ENCODE measurements at places on chromosomes 5 and 9. TPM values are rescaled to one million over a fixed set of nuclear protein-coding genes. Genes with fewer than 3 reads are reported as not detected.

GRCh38 chr9:31519424-31519823 is 865.0 kb upstream of the ACO1 start:
- H3K36me3 ChIP-seq = no peaks in the 10 kb centered on the region
- DNase-seq = no peak

GRCh38 chr9:75454891-75455290 is 366.6 kb downstream of the OSTF1 start:
- no peaks in the 10 kb centered on the region for H3K36me3 ChIP-seq
- no peaks in the 10 kb centered on the region for H3K27me3 ChIP-seq

GRCh38 chr9:134407121-134407779 is 81.0 kb downstream of the RXRA start:
- peak overlapping the region; percentile 96 for H3K27ac ChIP-seq
- peaks cover 29% of the 10 kb centered on the region for H3K36me3 ChIP-seq
- H3K4me1 ChIP-seq = peaks cover 51% of the 10 kb centered on the region
- peak overlapping the region; percentile 14 for H3K4me3 ChIP-seq

GRCh38 chr5:38291355-38291754 is 33.0 kb downstream of the EGFLAM start:
- H3K27me3 ChIP-seq = no peaks in the 10 kb centered on the region
- H3K4me3 ChIP-seq = no peak overlapping the region
- no peak for DNase-seq
- H3K36me3 ChIP-seq = no peaks in the 10 kb centered on the region
- H3K4me1 ChIP-seq = peaks cover 12% of the 10 kb centered on the region

GRCh38 chr5:1767524-1768282 is 31.9 kb downstream of the MRPL36 start:
- DNase-seq = no peak
- H3K27ac ChIP-seq = no peak overlapping the region
- no peak overlapping the region for H3K4me3 ChIP-seq
- no peaks in the 10 kb centered on the region for H3K36me3 ChIP-seq
- H3K27me3 ChIP-seq = peaks cover 84% of the 10 kb centered on the region
- peaks cover 19% of the 10 kb centered on the region for H3K4me1 ChIP-seq

DNA sequence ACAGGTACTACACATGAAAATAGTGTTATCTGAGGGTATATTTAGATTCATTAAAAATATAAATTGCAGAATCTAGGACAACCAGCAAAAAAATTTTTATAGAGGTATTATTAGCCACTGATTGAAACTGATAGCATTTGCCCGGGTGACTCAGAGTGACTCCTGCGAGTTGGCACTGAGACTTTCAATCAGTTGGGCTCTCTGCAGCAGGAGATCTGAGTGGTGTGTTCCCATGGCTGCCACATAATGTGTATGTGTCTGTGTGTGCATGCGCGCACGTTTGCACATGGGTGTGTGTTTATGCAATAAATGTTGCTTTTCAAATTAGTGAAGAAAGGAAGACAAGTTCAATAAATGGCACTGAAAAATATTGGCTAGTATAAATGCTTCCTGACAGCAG is 100.1 kb upstream of the MRPS30 start:
- no peaks in the 10 kb centered on the region for H3K36me3 ChIP-seq
- no peak for DNase-seq
- no peaks in the 10 kb centered on the region for H3K27me3 ChIP-seq
- no peaks in the 10 kb centered on the region for H3K4me1 ChIP-seq

DNA sequence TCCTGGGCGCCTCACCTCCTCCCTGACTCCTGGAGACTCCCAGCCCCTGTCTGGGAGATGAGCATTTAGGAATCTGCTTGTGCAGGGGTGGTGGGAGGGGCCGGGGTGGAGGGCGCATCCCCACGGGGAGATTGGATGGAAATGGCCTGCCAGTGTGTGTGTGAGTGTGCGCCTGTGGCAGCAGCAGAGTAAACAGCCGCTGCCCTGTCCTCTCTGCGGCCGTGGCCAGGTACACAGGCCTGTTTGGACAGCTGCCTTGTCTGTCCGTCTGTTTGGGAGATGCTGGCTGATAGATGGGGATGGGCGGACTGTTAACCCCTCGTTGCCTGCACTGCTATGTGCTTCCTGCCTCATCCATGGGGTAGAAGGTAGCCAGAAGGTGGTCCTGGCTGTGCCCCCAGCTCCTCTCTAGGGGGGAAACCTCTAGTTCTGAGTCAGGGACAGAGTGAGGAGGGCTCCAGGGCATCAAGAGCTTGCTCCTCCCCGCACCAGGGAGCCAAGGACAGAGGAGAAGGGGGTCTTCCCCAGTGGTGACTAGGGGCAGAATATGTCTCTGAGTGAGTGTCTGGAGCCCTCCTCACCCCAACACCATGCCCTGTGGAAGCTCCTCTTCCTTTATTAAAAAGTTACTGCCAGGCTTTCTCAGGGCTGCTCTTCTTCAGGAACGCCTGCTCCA is 60.1 kb downstream of the LMX1B start:
- H3K27me3 ChIP-seq = peaks cover 22% of the 10 kb centered on the region
- no peaks in the 10 kb centered on the region for H3K36me3 ChIP-seq
- no peak overlapping the region for H3K4me3 ChIP-seq
- H3K27ac ChIP-seq = no peak overlapping the region

DNA sequence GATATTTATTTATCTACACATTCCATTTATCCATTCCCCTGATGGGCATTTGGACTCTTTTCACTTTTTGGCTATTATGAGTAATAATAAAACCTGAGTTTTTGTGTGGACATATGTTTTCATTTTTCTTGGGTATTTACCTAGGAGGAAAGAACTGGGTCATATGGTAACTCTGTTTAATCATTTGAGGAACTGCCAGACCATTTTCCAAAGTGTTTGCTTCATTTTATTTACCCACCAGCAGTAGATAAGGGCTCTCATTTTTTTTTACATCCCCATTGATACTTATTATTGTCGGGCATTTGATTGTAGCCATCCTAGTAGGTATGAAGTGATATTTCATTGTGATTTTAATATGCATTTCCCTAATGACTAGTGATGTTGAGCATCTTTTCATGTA is 7.7 kb upstream of the PTPDC1 start:
- no peak overlapping the region for H3K27ac ChIP-seq
- H3K4me1 ChIP-seq = no peaks in the 10 kb centered on the region
- no peaks in the 10 kb centered on the region for H3K27me3 ChIP-seq

DNA sequence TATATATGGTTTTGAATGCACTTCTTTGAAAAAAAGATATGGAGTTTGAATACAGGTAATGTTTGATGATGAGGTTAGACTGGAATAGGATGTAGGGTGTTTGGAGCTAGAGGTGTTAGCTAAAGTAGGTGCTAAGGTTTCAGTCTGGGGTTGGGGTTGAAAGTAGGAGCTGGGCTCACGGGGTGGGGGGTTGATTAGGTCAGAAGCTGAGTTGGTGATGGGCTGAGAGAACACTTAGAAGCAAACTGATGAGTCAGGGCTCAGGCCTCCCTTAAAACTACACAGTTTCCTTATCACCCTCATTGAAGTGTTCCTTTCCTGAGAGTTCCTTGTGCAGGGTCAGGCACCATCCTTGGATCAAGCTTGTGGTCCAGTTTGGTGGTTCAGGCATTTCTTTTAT is 308.8 kb upstream of the ADAMTS16 start:
- no peaks in the 10 kb centered on the region for H3K36me3 ChIP-seq
- H3K4me1 ChIP-seq = no peaks in the 10 kb centered on the region
- DNase-seq = no peak

GRCh38 chr5:40784027-40784653 is 14.0 kb downstream of the PRKAA1 start:
- H3K4me3 ChIP-seq = no peak overlapping the region
- H3K27me3 ChIP-seq = no peaks in the 10 kb centered on the region
- H3K36me3 ChIP-seq = peaks cover 31% of the 10 kb centered on the region
- no peak for DNase-seq
- no peaks in the 10 kb centered on the region for H3K4me1 ChIP-seq

- no peaks in the 10 kb centered on the region for H3K4me1 ChIP-seq
- no peaks in the 10 kb centered on the region for H3K36me3 ChIP-seq
These were observed 388.2 kb downstream of the PRR16 start for GRCh38 chr5:120852222-120852860.

DNA sequence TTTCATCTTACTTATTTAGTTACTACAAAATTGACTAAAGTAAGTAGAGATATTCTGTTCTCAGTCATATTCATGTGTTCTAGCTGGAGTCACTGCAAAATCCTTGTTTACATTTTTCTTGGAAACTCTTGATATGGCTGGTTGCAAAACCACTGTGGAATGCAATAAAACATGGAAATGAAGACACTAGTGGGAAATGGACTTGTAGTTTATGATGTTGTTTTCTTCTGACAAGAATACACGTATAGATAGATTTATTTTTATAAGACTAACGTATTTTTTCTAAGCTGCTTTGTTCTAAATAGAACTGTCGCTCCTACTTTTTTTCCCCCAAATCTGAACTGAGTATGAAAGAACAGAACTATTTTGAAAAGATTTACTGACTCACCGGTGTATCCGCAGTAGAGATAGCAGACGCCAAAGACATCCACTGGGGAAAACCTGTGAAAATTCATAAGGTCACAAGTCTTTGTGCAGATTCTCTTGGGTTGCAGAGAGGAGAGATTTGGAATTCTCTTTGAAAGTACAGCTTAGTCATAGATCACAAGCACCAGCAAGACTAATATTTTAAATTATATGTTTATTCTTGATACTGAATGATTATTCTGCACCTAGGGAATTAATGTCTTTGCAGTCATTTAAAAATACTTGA is 119.6 kb upstream of the TAF11L2 start:
- peak overlapping the region; percentile 84 for H3K27ac ChIP-seq
- DNase-seq = peak; percentile 92
- H3K4me1 ChIP-seq = peaks cover 78% of the 10 kb centered on the region
- no peaks in the 10 kb centered on the region for H3K36me3 ChIP-seq
- no peak overlapping the region for H3K4me3 ChIP-seq

DNA sequence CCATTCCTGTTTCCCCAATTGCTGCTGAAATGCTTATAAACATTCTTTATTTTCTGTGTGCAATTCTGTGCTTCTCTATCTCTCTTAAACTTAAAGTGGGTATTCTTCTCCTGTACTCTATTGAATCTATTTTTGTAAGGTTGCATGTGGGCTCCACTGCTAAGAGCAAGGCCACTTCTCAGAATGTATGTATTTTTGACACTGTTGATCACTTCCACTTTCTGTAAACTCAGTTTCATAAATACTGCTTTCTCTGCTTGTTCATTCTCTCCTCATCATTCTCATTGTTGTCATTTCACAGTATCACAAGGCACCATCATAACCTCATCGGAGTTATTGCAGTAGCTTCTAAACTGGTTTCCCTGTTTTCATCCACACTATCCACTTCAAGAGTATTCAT is 483.0 kb upstream of the CDH18 start:
- H3K4me3 ChIP-seq = no peak overlapping the region
- no peaks in the 10 kb centered on the region for H3K4me1 ChIP-seq

SLC1A1 gene
- 3.9 TPM for total RNA-seq

GOLM1 gene
- total RNA-seq = 27.5 TPM

ZNF658 gene
- 2.5 TPM for total RNA-seq

NOXA1 gene
- not detected for total RNA-seq

All from SJSA1 (cell line).